Hematopoietic multipotent progenitor cell treated with erythropoietin and hydrocortisone succinate and interleukin-3 and kit ligand, for 8 days (in vitro differentiated cells): ENCODE measurements at places on chromosomes 4 and X.

GRCh38 chrX:43469391-43470054 is 186.6 kb upstream of the MAOA start:
- no peak for DNase-seq

DNA sequence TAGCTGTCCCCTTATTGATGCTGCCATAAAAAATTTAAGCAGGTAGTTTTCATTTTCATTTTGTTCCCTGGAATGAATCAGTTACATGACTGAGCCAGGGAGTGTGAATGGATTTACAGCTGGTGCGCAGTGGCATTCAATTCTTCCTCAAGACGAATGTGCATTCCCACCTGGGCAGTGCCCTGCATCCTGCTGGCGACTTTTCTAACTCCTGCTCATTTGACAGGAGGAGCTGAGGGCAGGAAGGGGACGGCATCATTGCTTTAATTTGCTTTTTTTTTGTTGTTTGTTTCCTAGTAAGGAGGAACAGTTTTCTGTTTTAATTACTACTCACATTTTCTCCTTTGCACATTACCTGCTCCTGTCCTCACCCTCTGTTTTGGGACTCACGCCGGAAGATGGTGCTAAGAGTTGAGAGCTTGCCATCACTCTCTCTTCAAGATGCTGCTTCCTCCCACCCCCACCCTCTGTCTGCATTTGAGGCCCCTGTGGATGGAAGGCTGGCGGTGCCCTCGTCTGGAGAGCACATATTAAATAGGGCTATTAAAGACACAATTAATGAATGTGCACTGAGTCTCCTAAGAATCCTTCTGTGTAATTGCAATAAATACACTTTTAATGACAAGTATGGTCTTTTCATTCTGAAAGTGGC is 35.8 kb downstream of the PSAPL1 start:
- no peak for DNase-seq

DNA sequence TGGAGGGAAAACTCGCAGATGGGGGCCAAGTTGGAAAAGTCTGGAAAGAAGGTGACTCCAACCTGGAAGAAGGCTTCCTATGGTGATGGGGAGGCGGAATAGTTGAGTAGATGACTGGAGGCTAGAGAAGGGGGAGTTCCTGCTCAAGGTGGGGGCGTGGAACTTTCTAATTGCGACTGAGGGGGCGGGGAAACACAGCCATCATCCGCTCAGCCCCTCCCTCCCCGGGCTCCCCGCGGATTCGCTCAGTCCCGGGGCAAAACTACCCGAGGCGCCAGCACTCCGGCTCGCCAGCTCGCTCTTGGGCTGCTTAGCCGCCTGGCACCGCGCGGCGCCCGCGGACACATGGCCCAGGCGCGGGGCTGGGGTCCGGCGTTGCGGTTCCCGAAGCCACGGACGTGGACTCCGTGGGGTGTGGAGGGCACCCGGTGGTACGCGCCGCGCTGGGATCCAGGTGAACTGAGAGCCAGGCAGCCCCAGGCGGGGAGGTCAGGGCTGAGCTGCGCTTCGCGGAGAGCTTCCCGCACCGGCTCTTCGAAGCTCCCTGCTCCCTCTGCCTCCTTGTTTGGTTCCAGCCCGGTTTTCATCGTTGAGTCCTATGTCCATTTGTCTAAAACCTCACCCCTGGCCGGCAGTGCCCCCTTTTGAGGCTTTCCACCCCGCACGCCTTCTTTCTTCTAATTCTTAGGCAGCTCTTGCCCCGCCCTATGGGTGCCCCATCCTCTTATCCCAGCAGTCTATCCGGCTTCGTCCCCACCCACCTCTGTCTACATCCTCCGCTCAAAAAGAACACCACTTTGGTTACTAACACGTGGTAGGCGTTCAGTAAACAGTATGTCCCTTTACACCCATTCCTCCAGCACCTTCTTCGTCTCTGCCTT is 38.9 kb downstream of the STARD8 start:
- peak; percentile 76 for DNase-seq

DNA sequence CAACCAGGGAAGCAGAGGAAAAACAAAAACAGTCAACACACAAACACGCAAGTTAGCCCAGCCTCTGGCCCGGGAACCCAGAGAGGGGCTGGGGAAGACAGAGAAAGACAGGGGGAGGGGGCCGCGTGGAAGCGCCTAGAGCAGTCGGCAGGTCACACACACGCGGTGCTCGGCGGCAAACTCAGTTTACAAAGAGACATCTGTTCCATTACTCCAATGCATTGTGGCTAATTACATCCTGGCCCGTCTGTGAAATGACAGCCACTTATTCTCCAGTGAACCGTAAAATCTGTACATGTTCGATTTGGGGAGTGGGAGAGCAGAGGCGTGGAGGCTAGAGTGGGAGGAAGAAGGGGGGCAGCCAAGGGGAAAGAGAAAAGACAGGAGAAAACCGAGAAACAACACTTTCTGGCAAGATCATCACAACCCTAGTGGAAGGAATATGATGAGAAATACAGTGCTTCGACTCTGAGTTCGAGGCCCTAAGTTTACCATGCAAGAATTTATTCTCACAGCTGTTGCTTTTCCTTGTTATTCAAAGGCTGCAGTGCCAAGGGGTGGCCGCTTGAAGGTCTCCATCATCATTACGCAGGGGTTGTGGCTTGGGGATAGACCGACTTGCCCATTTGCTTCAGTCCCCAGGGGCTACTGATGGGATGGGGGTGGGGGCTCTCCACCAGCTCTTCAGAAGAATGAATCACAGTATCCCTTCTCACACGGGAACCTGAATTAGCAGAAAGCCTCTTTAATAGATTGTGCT is 167.7 kb downstream of the MGST2 start:
- no peak for DNase-seq

DNA sequence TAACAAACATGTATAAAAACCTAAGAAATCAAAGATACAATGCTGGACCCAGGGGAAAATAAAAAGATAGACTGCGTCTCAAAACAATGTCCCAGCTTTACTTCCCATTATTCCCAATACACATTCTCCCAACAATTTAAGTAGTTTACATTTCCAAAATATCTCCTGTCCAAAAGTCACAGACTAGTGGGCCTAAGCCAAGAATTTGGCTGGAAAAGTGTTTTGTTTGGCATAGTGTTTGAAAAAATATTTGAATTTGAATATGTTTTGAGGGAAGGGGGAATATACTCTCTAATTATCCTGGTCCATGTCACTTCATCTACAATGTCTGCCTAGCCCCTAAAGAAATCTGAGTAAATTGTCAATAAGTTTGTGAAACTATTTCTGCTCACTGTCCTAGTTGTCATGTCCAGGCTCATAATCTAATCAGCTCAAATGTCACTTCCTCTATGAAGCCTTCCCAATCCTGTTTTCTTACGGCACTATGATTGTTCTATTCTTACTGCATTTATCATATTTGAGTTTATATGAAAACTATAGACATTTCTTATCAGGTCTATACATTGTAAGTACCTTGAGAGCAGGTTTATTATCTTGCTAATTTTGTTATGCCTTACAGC is 74.4 kb downstream of the SEC24D start:
- DNase-seq, result no peak

- no peak for DNase-seq
These were observed 116.2 kb upstream of the SLC4A4 start for GRCh38 chr4:71222661-71223060.

- DNase-seq, result no peak
These were observed 210.1 kb upstream of the NHS start for GRCh38 chrX:17164941-17165340.

GRCh38 chr4:153506341-153507309 is 40.5 kb downstream of the TMEM131L start:
- peak; percentile 60 for DNase-seq

- DNase-seq, result no peak
These were observed 64.7 kb downstream of the RBM47 start for GRCh38 chr4:40564815-40565483.

- peak; percentile 68 for DNase-seq
These were observed 182.5 kb upstream of the NPY2R start for GRCh38 chr4:155025762-155026457.

DNA sequence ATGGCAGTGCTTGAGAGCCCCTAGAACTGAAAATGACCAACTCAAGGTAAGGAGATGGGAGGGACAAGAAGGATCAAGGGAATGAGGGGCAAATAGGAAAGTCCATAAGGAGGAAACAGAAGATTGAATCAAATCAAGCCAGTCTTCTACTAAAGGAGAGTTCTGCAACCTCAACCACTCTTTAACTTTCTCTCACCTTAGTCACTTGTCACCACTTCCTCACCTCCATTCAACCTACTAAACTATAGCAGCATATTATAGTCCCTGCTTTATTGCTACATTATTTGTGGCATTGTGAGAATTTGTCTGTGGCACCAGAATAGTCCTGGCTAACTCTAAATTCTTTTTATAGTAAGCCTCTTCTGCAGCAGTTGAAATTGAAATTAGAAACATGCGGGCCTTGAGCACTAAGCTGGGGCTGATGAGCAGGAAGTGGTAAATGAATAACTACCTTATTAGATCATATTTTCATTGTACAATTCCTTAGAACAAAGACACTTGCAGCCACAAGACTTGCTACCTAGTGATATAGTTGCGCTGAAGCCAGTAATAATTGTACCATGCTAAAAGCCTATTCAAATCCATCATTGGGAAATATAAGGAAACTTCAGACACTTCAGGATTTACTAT is 336.9 kb downstream of the ZNF674 start:
- DNase-seq, result no peak

GRCh38 chr4:24991015-24991414 is 39.7 kb downstream of the LGI2 start:
- no peak for DNase-seq
